ENCODE measurements at places on chromosomes 11 and 22.

- DNase-seq = no peak
Observed at GRCh38 chr11:7578276-7578955, 64.6 kb downstream of the PPFIBP2 start.

DNA sequence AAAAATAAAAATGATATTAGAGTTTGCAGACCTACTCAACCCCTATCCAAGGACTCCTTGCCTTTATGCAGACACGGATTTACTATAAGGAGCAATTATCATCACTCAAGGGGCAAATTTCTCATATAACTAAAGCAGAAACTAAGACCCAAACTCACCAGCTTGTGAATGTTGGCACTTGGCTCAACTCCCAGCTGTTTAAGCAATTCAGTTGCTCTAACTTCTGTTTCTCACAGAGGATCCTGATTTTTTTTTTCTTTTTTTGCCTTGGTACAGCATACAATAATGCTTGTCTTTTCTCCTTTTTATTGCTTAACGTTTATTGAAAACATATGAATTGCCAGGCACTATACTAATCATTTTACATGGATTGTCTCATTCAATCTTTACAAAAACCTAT, 9.6 kb upstream of the CBLIF start:
- DNase-seq = no peak

GRCh38 chr11:76455331-76455730, 10.5 kb downstream of the EMSY start:
- no peak for DNase-seq

DNA sequence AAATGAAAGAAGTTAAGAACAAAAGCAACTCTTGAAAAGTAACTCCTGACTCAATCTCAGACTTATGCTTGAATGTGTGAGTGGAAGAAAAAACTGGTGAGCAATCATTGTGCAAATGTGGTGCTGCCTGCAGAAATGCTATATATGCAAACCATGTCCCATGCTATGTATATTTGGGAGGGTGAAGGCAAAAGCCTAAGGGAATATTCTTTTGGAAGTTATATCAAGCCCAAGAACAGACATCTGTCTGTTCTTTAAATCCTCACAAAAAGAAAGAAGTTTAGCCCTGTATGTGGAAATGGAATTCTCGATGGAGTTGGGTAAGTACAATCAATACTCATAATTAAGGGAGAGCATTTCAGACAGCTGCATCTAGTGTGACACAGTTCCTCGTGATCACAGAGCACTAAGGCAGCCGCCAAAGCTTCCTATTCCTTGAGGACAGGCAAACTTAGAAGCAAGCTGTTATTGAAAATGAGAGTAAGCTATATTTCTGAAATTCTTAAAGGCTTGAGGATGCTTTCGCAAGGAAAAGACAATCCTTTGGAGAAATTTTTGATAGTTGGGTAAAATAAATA, 406.5 kb upstream of the CHORDC1 start:
- DNase-seq = no peak

DNA sequence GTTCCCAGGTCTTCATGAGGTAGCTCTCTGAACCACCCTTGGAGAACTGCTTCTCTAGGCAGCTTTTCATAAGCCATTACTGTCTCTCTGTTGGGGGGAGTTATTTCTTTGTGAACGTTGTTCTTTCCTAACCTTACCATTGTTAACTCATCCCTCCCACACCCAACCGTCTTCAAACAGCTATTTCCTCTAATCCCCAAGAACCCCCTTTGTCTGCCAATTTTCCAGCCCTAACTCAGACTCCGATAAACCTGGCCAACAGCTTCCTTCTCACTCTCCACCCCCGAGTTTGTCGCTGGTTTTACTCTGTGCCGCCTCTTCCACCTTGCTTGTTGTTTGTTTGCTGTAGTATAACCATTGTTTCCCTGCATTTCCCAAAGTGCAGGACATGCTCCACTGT, 131.5 kb downstream of the CCDC34 start:
- DNase-seq = no peak

DNA sequence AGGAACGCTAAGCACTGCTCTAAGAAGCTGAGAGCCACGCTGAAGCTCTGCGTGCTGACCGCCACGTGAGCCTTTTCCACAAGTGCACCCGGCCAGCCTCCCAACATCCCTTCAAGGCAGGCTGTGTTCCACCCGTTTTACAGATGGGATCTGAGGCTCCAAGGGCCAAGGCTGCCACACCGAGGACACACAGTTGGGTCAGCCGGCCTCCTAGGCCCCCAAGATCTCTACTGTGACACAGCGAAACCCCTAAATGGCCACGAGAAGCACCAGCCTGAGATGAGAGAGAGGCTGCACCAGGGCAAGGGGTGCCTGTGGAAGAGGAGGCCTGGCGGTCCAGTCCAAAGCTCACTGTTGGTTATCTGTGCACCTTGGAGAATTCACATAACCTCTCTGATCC, 11.8 kb upstream of the CD5 start:
- DNase-seq = no peak

DNA sequence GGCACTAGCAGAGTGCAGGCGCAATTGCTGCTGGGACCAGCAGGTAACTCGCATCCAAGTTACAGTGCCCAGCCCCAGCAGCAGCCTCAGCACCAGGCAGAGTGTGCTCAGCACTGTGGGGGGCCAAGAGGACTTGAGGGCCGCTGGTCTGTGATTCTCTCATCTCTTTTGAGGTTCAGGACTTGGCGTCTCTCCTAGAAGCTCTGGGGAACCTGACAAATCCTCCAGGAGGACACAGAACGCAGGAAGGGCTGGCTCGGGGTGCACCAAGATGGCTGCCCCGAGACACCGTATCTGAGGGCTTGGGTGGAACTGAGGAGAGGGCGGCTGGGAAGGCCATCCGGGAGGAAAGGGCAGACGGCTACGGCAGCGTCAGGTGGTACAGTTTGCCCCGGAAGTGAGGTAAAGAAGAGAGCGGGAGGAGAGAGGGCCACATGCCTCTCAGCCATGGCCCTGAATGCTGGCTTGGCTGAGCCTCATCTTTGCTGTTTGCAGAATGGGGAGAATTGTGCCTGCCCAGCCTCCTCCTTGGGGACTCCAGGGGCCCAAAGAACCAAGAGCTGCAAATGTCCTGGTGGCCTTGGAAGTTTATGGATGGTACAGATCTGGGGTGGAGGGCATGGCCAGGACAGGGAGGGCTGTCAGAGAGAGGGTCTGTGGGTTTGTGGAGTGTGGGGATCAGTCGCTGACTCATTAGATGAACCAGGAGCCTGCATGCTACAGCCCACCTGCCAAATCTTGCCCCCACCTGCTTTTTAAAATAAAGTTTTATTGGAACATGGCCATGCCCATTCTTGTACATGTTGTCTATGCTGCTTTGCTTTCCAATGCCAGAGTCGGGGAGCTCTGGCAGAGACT, 78.0 kb downstream of the MYEOV start:
- no peak for DNase-seq

Data from NCI-H1092 (cell line).